ENCODE measurements at places on chromosomes 3 and 15.
A peak's percentile ranks its signal among the peaks of the same experiment; 100 is the strongest.

DNA sequence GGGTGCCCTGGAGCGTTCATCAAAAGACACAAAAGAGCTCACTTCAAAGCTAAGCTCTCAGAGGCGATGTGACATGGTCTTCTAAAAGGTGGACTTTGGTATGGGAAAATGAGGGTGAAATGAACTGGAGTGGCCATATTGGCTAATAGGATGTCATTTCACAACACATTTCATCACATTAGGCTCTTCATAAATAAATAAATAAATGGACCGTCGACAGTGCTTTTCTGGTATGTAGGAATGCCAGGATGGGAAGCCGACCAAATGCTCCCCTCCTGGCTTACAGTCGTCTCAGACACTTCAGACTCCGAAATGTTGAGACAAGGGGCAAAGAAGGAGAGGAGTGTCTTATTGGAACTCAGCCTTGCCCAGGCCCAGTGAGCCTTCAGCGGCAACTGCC lies 383.0 kb downstream of the NTRK3 start:
- DNase-seq, result no peak

- DNase-seq, result no peak
Measured at GRCh38 chr3:48430708-48431101, 819 bp upstream of the PLXNB1 start.

DNA sequence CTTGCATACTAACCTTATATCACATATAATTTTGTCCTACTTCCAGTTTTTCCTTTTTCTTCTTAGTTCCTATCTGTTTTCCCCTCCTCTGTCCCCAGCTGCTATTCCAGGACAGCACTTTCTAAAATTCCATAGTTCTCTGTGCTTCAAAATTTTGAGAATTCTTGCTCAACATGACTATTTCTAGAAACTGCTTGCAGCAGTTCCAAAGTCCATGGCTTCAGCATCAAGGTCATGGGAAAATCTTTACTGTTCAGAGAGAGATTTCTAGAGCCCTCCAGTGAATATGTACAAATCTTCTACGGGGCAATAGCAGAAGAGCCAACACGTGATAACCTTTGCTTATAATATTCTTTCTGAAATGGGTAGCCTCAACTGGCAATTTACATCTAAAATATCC lies 76.1 kb upstream of the PHLDB2 start:
- DNase-seq, result no peak

GRCh38 chr3:66863205-66864111 lies 134.6 kb upstream of the KBTBD8 start:
- DNase-seq, result no peak

GRCh38 chr15:44308415-44308814 lies 19.9 kb downstream of the GOLM2 start:
- DNase-seq, result no peak

- no peak for DNase-seq
Measured at GRCh38 chr3:124745756-124746155, 15.5 kb downstream of the UMPS start.

- no peak for DNase-seq
Measured at GRCh38 chr15:45657764-45658545, 23.1 kb downstream of the SQOR start.

GRCh38 chr3:43727930-43728329 lies 37.2 kb downstream of the ABHD5 start:
- no peak for DNase-seq

GRCh38 chr3:188154014-188154808 lies at the start of gene LPP:
TSS of gene LPP (plus strand) at chr3:188154157. CDS start at chr3:188406121, 251,964 bp downstream.
- peak; percentile 58 for DNase-seq

DNA sequence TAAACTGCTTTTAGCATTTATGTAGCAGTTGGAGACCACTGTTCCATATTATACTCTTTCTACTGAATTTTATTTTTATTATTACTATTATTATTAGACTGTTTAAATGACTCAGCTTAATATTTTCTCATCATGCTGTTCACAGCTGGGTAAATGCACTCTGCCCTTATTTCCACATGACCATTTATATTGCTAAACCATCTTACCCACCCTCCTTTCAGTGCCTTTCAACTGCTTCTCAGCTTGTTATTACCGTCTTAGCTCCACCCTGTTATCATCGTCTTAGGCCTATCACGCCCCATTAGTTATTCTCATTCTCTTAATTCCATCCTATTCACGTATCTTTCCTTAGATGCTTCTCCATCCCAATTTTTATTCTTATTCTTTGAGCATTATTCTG lies 212.6 kb downstream of the GAP43 start:
- DNase-seq, result no peak

DNA sequence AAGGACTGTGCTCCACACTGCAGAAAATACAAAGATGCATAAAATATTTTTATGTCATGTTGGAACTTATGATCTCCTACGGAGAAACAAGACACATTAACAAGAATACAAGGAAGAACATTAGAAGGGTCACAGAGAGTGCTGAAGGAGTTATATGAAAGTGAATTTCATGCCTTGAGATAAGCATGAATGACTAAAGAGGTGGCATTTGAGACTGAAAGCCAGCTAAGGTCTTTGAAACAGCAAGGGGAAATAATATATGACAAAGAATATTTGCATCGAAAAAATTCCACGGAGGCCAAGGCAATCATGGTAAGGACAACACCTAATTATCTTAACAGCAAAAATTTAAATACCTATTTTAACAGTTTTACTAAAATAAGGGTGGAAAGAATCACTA lies 12.5 kb downstream of the GSK3B start:
- no peak for DNase-seq

- DNase-seq, result no peak
Measured at GRCh38 chr3:62238003-62238402, 135.3 kb downstream of the FEZF2 start.

DNA sequence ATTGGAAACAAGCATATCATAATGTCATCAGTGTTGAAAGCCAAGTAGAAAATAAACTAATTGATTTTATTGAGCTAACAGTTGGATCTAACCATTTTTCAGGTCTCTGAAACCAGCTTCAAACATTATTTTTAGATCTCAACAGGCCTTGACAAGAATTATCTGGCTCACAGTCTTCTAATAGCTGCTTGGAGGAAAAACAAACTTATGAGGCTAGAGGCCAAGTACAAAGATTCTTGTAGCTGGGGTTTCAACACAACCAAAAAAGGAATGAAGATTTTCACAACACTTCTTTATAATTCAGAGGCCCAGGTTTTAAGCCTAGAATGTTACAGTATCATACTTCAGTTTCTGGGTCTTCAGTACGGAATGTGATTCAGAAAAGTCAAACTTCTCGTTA lies 3.7 kb downstream of the SETMAR start:
- DNase-seq, result no peak

DNA sequence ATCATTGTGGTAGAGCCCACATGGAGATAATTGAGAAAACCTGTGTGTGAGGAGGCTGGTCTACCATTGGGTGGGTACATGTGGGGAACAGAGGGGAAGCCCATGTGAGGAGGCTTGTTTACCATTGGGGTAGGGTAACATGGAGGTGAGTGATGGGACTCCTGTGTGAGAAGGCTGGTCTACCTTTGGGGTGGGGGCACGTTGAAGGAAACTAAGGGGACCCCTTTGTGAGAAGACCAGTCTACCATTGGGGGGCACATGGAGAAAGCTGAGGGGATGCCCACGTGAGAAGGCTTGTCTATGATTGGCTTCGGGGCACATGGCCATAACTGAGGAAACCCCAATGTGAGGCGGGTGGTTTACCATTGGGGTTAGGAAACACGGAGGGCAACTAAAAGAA lies 158.5 kb downstream of the FBLN2 start:
- peak; percentile 3 for DNase-seq

GRCh38 chr3:113548501-113548900 lies 16.1 kb downstream of the SIDT1 start:
- DNase-seq, result no peak

- DNase-seq, result no peak
Measured at GRCh38 chr3:34256791-34257190, 458.4 kb downstream of the PDCD6IP start.

Data from HAP-1 (cell line).